PC-3 (cell line): ENCODE measurements at places on chromosomes 6 and 20. TPM values are rescaled to one million over a fixed set of nuclear protein-coding genes. Genes with fewer than 3 reads are reported as not detected.

The RBPJL gene
- total RNA-seq: not detected in 2 replicates

DNA sequence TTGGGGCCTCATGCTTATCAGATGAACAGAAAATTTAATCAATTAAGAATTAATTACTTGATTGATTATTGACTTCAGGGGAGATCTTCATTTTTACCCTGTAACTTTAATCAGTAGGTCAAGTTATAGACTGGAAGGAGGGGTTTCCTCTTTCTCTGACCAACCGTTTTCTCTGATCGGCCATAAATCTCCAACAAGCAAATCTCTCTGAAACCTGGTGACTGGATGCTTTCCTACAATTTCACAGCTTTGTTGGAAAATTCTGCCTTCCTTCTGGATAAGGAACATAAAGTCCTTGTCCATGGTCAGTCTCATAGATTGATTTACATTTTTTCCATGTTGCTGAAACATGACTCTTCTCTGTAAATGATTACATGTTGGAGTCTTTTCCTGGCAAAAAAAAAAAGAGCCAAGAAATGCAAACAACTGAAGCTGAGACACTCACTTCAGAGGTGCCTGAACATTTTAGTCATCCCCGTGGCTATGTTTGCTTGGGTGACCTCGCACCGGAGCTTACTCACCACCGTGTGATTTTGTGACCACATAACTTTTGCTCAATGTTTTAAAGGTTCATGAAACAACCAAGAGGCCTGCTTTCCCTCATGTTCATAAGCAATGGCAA lies 31.0 kb downstream of the IRF4 start:
- DNase-seq: peak; percentile 96

The SNAI1 gene
- 5.4 and 6.2 TPM in 2 replicates for total RNA-seq

The SLC52A3 gene
- total RNA-seq: 4.2 and 5.9 TPM in 2 replicates

GRCh38 chr6:153963352-153963751 lies 75.7 kb upstream of the OPRM1 start:
- DNase-seq: no peak

DNA sequence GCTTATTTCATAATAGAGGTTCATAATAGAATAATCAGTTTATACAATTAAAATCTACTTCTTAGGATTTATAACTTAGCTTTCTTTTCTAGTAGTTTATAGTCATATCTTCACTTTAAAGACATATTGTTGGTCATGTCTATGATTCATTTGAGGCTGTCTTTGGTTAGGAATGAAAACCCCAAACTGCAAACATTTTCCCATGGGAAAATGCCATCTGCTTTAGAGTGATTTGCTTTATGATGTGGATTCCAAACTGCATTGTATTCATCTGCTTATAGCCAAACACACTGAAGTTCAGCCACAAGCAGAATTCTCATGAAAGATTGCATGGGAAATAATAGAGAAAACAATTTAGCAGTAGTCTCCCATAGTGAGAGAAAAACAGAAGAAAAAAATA lies 128.0 kb downstream of the RFPL4B start:
- DNase-seq: no peak

The CRISP3 gene
- total RNA-seq: not detected in 2 replicates

The SOX18 gene
- total RNA-seq: 1.1 and 1.5 TPM in 2 replicates

DNA sequence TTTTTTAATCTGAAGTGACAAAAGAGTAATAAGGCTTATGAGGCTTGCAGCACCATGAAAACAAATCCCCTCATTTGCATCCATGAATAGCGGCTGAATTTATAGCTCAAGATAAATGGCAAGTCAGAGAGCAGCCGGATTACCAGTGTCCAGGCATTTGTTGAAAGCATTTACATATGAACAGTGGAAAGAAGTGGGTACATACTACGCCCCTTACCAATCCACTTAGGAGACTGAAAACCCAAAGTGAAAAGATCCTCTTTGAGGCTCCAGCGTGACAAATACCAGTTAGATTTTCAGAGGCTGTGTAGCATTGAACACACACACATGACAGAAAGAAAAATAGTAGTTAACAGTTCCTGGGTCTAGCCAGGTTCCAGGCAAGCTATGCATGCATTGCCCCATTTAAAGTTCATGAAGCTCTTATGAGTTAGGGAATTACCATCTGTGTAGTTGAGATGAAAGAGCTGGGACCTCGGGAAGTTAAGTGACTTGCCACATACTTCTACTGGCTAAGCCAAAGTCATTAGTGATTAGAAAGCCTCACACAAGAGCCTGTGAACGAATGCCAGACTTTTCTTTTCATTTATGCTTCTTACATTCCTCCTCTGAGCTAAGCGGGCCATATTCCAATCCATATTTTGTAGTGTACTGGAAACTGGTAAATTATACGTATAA lies 28.3 kb upstream of the NHSL1 start:
- DNase-seq: no peak

The PTPRK gene
- total RNA-seq: 53.8 and 64.7 TPM in 2 replicates

DNA sequence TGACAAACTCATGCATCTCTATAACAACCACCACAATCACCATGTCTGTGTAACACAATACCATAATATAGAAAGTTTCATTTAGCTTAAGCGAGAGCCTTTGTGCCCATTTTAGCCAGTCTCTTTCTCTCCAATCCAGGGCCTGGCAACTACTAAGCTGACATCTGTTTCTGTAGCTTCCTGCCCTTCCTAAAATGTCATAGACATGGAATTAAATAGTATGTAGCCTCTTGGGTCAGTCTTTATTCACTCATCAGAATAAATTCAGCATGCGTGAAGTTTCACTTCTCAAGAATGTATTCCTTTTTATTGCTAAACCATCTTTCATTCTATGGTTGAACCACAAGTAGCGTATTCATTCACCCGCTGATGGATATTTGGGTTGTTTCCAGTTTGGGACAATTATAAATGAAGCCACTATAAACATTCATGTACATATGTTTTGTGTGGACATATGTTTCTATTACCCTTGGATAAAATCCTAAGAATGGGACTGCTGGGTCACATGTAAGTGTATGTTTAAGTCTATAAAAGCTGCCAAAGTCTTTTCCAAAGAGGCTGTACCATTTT lies 1.7 kb upstream of the TREM2 start:
- DNase-seq: no peak

- DNase-seq: no peak
These were observed 639 bp upstream of the LBP start for GRCh38 chr20:38345643-38346042.

The COL21A1 gene
- 0.35 and 1.0 TPM in 2 replicates for total RNA-seq
